ENCODE measurements at places on chromosomes 5 and 9.

- no peak for DNase-seq
Measured at GRCh38 chr5:103674251-103674650, 111.7 kb upstream of the NUDT12 start.

- no peak for DNase-seq
Measured at GRCh38 chr5:6461793-6462650, 13.4 kb downstream of the UBE2QL1 start.

- no peak for DNase-seq
Measured at GRCh38 chr9:36862206-36863145, 171.6 kb downstream of the PAX5 start.

- no peak for DNase-seq
Measured at GRCh38 chr5:130541617-130542221, 623.3 kb downstream of the HINT1 start.

DNA sequence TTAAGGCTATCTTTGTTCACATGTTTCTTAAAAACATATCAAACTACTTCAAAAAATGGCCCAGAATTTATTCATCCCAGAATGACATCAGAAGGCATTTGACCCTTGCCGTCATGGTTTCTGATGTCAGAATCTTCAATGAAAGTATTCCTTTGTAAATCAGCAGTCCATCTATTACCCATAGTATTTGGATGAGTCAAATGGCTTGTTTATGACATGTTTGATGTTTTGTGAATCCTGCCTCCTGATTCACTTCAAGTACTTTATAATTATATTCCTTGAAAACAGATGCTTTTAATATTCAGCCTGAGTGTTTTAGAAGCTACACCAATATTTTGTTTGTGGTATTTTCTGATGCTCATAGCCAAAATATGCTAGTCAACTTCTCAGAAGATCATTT is 200.8 kb upstream of the MEF2C start:
- DNase-seq: no peak

DNA sequence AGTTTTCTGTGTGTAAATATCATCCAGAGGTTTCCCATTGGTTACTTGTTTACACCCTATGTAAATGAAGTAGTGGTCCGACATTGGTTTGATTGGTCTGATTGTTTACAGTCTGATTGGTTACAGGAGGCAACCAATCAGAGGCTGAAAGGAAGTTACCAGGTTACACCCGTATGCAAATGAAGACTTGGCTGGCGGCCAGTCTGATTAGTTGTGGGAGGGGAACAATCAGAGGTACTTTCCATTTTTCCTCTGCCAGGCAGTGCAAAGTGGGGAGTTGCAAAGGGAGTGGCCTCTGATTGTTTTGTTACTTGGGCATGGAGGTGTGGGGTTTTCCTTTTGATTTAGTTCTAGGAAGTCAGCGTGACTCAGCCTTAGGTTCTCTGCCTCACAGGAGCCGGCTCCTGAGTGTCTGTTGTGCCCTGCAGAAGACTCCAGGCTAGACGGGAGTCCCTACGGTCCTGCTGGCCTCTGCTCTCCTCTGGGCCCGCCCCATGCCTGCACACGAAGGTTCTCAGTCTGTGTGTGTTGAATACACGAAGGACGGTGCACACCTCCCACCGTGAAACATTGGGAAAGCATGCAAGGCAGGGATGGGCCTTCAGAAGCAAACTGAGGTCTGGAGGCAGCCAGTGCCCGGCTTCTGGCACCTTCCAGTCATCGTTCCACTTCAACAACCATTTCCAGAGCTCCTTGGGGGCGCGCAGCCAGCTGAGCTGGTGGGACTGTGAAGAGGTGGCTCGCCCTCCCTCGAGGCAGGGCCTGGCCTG is 42.9 kb downstream of the OLFM1 start:
- DNase-seq: no peak

DNA sequence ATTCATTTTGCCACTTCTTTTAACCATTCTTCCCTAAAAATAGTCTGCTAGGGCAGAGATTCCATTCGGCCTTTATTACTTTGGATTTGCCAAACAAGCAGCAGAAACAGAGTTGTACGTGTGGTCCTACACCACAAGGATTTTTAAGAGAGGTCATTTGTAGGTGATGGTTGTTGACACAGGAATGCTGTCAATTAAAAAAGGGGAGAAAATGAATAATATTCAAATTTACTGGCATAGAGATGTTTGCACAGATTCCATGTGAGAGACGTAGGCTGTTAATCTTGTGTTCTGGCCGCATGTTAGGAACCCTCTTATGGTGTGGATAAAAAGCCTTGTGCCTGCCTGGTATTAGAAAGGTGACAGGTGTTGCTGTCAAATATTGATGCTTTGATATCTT is 34.9 kb downstream of the TRIO start:
- DNase-seq: no peak

- DNase-seq: no peak
Measured at GRCh38 chr5:157120102-157120501, 11.3 kb upstream of the HAVCR2 start.

DNA sequence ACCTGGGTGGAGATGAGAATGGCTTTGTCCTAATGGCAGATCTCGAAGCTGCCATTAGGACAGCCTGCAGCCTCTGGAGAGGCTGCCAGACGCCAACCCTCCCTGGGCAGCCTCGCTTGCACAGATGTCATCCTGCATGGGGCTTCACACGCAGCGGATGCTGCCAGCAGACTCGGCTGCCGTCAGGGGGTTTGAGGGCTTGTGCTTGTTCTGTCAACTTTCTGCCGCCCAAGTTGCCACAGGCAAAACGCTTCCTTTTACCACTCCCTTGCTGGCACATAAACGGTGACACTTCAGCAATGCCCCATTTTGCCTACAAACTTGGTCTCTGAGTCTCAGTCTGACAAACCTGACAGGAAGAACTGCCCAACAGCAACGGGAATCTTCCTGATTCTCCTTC is 24.7 kb downstream of the DAP start:
- no peak for DNase-seq

DNA sequence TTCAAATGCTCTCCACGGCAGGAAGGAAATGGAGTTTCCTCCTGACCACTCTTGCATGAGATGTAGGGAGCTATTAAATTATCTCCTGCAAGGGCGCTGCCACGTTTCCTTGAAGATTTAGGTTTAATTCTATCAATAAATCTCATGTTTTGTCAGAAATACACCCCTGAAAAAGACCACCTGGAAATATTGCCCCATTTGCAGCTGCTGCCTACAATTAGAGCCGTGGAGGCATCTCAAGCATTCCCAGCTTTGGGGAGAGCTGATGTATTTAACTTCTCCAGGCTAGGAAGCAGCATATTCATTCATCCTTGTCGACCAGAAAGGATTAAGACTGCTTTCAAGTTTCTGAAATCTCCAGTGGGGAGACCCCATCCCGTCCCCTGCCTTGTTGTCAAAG is 40.5 kb downstream of the CCNJL start:
- DNase-seq: no peak

- DNase-seq: no peak
Measured at GRCh38 chr5:180920710-180921109, 21.8 kb downstream of the BTNL8 start.

DNA sequence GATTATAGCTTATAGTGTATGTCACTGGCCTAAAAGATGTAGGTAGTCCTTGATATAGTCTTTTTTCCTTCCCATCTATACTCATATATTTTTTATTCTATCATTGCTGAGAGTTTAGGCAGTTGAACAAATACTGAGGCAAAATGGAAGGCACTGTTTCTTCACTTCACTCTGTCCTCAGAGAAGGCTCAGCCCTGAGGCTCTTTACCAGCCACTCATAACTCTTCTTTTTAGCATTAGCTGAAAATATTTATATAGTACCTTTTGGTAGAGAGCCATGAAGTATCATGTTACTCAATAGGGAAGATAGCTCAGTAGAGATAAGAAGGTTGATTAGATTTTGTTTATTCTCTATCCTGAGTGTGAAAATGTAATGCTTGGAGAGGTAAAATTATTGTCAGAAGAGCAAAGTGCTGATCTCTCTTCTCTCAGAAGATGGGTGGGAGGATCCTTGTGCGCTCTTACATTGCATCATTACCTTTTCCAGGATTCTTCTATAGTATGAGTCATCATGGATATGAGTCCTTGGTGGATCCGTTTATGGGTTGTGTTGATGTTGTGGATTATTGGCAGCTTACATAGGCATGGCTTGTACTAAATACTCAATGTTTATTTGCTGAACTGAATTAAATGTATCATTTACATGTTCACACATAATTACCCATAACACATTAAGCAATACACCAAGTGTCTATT is 88.1 kb downstream of the ANXA1 start:
- DNase-seq: no peak
